Ammon's horn (tissue), 1 donor: ENCODE measurements at places on chromosomes 12 and 14.
A peak's percentile ranks its signal among the peaks of the same experiment; 100 is the strongest.

- DNase-seq, result no peak
Measured at GRCh38 chr12:53586745-53587144, 39.4 kb downstream of the ATF7 start.

- no peak for DNase-seq
Measured at GRCh38 chr12:1839956-1840951, 19.9 kb downstream of the LRTM2 start.

GRCh38 chr14:72443991-72444441, 449.9 kb downstream of the DPF3 start:
- DNase-seq, result no peak

- DNase-seq, result no peak
Measured at GRCh38 chr12:4346931-4347330, 25.9 kb downstream of the TIGAR start.

- no peak for DNase-seq
Measured at GRCh38 chr12:99133401-99133800, 488.3 kb downstream of the APAF1 start.

- no peak for DNase-seq
Measured at GRCh38 chr14:93201155-93201704, 5.6 kb downstream of the GON7 start.

- DNase-seq, result no peak
Measured at GRCh38 chr14:75805646-75806045, 144.6 kb downstream of the TTLL5 start.

- DNase-seq, result no peak
Measured at GRCh38 chr12:27244689-27245488, 803 bp downstream of the STK38L start.

GRCh38 chr12:32395026-32395425, 4.3 kb upstream of the FGD4 start:
- DNase-seq, result no peak

GRCh38 chr14:55926007-55926406, 192.2 kb upstream of the PELI2 start:
- DNase-seq, result no peak

DNA sequence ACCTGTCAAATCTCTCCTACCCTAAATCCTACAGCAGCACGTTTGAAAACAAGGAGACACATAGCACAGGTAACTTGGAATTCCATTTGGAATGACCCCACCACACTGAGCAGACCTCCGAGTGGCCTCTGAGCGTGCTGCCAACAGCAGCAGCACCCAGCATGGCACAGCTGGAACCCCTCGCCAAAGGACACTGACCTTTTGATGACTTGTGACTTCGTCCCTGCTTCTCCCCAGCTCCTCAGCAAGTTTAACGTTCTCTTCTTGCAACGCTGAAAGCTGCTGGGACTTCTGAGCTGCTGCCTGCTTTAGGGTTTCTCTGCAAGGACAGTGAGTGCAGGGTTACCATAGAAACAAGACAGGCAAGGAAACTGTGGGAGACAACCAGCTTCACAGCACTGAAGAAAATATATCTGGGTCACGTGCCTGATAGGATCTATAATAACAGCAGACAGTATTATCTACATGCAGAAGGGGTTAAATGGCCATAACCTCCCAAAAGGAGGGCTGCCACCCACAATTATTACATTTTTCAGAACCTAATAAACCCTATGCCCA, 43.3 kb upstream of the VPS33A start:
- peak; percentile 60 for DNase-seq

GRCh38 chr12:96812153-96812552, 94.9 kb upstream of the NEDD1 start:
- no peak for DNase-seq

GRCh38 chr12:42689699-42690098, 100.2 kb upstream of the PRICKLE1 start:
- no peak for DNase-seq

GRCh38 chr14:51733147-51733546, 81.4 kb downstream of the FRMD6 start:
- DNase-seq, result no peak

GRCh38 chr14:66398437-66398836, 87.7 kb upstream of the CCDC196 start:
- no peak for DNase-seq

DNA sequence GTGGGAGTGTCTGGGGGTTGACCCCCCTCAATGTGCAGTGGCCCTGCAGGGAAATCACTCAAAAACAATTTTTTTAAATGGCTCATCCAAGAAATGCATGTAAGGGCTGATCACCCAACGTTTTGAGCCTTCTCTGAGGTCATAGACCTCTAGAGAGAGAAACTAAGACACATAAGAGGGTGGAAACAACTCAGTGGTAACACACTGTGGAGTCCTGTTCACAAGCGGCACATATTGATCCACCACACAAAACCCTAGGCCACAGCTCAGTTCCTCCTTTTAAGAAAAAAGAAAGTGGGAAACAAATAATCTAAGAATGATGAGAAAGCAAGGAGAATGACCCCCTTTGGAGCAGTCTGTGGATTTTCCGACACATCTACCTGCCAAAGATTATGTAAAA, 83.0 kb upstream of the METAP2 start:
- DNase-seq, result no peak

GRCh38 chr14:64943556-64943955, 1.0 kb upstream of the GPX2 start:
- DNase-seq, result no peak

GRCh38 chr12:46965880-46966279, 113.5 kb upstream of the PCED1B start:
- no peak for DNase-seq

- no peak for DNase-seq
Measured at GRCh38 chr12:92369636-92370035, 224.0 kb upstream of the BTG1 start.

- DNase-seq, result no peak
Measured at GRCh38 chr12:12095021-12095420, 24.3 kb downstream of the BCL2L14 start.

DNA sequence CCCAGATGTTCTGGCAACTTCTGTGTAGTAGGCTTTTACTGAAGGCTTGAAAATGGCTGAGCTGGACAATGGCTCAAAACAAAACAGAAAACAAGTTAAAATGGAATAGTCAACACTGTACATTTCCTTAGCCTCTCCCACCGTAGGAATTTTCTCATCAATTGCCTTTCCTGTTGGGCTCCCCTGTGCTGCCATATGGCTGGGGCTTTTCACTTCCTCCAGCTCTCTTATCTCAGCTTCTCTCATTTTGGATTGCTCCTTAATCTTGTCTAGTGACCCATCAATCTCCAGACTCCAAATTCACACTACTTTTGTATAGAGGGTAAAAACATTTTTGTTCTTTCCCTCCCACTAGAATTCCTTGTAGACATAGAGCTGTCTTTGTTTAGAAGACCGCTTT, 50.4 kb upstream of the RPH3A start:
- no peak for DNase-seq

DNA sequence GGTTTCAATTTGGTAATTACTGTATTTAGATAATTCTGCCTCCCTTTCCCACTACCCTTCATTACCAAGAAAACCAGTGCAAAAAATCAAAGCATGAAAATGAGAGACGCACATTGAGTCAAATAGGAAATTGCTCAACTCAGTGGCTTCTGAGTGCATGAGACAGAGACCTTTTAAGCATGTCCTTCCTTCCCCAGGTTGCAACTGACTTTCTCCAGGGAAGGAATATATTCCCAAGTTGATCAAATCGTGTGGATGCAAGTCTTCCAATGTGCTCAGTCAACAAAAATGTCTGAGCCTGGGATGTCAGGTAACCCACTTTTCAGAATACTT, 12.9 kb downstream of the BMP4 start:
- DNase-seq, result no peak

GRCh38 chr12:113184098-113184899, 979 bp downstream of the DDX54 start:
- DNase-seq, result no peak

GRCh38 chr14:106556665-106557289, 1030.4 kb downstream of the TMEM121 start:
- no peak for DNase-seq

GRCh38 chr12:44570036-44570583, 306.0 kb downstream of the NELL2 start:
- DNase-seq, result no peak

DNA sequence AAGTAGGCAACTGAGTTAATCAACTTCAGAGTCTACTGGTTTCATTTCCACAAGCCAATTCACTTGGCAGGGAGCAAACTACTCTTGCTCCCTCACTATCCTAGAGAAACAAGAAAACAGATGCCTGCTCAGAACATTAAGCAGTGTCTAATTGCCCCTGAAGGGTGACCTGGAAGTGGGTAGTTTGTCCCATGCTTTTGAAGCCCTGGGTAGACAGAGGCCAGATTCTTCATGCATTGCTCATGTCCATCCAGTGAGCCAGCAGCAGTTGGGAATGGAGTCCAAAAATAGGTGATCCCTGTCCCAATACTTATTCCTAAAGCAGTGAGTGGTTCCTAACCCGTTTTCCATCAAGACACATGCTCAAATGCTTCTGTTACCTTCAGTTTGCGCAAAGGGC, 48.8 kb downstream of the BICDL1 start:
- no peak for DNase-seq

DNA sequence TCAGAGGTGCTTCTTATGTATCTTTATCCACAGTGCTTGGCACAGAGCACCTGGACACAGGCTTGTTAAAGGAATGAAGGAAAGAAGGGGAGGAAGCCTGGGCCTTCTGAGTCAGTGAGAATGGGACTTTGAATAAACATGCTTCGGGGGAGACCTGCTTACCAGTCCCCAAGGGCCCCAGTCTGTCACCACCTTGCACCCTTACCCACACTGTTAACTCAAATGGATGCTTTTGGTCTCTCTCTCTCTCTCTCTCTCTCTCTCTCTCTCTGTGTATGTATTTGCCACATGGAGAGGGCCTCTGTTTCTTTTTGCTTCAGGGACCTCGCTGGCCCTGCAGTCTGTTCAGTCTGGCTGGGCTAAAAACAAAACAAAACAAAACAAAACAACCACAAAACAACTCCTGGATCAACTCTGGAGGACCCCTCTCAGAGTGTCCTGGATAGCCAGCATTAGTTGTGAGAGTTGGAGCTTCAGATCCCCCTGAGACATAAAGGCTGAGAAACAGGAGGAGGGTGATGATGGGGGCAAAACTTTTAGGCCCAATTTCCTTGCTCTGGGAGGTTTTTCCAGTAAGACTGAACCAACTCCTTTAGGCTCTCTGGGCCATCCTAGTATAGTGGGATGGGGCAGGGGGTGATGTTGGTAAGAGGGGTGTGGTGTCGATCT, 1.9 kb downstream of the KIF5A start:
- no peak for DNase-seq

- DNase-seq, result no peak
Measured at GRCh38 chr12:52310622-52311284, 10.4 kb downstream of the KRT83 start.

GRCh38 chr12:120090206-120090605, 26.3 kb downstream of the RAB35 start:
- DNase-seq, result no peak

GRCh38 chr14:101451166-101451565, 110.1 kb upstream of the DIO3 start:
- no peak for DNase-seq

DNA sequence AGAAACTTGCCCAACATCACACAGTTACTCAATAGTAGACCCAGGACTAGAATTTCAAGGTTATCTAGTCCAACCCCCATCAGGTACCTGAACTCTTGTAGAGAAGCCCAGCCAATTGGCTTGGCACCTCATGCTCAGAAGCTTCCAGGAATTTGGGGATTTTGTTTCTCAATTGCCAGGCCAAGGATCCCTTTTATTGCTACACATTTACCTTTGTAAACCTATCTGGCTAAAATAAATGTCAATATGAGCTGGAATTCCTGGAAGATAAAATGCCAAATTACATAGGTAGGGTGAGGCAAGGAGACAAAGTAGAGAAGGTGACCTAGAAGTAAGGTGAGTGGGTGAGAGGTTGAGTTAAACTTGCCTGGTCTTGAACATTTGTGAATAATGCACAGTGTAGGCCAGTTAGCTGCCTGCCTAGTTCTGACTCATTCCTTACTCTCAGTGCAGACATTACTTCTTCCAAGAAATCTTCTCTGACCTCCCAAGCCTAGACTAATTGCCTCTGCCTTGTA, 36.3 kb downstream of the SDR9C7 start:
- no peak for DNase-seq

DNA sequence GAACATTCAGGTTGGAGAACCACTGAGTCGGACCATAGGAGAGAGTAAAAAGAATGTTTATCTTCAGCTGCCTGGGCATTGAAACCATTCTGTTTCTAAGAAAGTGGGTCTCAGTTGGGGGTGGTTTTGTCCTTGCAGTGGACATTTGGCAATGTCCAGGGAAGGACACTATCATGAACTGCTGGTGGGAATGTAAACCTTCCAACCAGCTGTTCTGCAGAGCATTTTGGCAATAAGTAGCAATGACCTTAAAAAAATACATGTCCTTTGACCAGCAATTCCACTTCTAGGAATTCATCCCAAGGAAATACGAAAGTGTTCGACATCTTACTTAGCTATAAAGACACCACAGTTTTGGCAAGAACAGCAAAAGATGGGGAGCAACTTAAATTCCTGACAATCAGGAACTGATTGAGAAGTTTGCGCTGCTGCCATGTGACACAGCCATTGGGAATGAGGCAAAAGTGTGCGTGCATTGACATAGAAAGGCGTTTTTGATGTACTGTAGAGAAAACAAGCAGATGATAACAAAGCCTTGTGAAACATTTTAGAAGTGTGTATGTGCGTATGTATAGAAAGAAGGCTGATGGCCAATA, 82.9 kb upstream of the MAP1LC3B2 start:
- no peak for DNase-seq

DNA sequence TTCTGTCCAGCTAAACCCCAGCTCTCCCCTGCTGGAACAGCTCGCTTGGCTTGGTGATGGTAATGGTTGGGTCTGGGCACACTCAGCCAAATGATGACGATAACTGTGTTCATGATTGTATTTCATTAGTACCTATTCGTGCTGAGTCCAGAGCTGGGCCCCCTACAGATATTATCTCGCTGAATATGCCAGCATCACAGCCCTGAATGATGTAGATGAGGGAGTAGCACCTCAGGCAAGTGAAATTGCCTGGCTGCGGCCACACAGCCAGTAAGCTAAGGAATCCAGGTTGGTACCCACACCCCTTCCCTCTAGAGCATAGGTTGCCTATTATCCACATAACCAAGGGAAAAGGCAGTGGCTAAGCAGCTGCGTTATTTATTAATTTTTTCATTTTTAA, 163.5 kb downstream of the KTN1 start:
- DNase-seq, result no peak
